Muscle of back (tissue), 13 donors: ENCODE measurements at places on chromosomes 2 and 18.

- no peak for DNase-seq
Observed at GRCh38 chr18:34600158-34600557, 109.9 kb upstream of the DTNA start.

DNA sequence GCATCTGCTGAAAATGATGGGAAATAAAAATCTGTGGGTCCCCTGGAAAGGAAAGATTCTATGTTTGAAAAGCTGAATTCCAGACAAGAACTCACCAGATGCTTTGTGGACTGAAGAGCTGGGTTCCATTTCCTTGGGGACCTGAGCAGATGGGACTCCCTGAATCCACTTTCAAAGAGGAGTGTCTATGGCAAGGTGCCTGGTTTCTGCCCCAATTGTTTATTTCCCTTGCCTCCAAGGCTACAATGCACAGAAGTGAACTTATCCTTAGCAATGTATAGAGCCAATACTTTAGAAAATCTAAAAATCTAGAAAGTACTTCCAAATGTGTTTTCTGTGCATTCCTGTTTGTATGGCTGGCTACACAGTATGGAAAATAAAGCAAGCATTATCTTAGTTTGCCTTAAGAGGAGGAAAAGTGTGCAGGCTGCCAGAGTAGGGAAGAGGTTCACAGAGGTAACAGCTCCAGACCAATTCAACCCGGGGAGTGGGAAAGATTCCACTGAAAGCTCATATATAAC is 420.5 kb downstream of the NRXN1 start:
- peak; percentile 32 for DNase-seq

GRCh38 chr2:28150236-28150915 is 242.3 kb upstream of the FOSL2 start:
- DNase-seq = no peak

DNA sequence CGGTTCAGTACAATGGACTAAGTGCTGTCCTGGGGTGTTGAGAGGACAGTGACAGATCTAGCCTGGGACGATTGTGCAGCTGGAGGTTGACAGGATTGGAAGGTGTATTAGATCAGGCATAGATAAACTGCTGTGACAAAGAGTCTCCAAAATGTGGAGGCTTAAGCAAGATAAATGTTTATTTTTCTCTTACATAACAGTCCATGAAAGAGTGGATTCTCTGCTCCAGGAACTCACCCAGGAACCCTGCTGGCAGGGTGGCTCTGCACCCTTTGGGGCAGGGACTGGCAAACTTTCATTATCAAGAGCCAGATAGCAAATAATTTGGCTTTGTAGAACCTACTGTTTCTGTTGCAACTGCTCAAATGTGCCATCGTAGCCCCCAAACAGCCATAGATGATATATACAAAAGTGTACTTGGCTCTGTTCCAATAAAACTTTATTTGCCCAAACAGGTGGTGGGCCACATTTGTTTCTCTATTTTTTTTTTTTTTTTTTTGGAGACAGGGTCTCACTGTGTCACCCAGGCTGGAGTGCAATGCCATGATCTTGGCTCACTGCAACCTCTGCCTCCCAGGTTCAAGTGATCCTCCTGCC is 9.7 kb downstream of the HRH4 start:
- no peak for DNase-seq

- no peak for DNase-seq
Observed at GRCh38 chr2:9100080-9100876, 96.8 kb upstream of the MBOAT2 start.

DNA sequence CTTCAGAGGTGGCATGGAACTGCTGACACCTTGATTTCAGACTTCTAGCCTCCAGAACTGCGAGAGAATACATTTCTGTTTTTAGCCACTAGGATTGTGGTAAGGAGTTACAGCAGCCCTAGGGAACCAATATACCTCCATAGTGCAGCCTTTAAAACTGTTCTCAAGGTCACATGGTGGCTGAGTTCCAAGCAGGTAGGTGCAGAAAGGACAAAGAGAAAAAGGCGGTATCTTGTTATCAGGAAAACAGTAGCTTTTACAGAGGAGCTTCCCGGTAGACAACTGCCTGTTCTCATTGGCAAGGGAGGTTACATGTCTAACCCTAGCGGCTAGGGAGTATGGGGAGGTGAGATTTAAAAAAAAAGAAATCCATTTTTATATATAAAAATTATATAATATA is 96.2 kb upstream of the BCL2L11 start:
- no peak for DNase-seq

- no peak for DNase-seq
Observed at GRCh38 chr2:56450772-56451171, 267.0 kb downstream of the CCDC85A start.

DNA sequence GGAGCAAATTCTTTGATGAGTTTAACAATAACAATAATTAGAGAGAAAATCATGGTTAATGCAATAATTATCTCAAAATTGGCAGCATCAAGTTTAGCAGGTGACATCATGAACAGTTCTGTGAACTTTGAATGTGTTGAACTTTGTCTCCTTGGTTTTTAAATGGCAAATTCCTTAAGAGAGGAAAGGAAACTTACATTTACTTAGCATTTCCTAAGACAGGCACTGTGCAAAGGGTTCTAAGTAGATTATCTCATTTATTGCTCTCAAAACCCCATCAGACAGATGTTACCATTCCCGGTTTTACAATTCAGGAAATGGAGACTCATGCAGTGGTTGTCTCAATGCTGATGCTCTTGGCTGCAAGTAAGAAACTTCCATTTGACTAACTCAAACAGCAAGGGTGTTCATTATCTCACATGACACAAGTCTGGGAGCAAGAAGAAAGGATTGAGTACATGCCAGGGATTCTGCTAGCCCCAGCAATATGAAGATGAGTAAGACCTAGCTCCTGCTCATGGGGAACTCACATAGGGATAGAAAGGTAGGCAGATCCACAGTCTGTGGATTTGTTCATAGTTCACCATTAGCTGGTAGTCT is 81.3 kb upstream of the ITGA6 start:
- DNase-seq = no peak

- no peak for DNase-seq
Observed at GRCh38 chr2:230939066-230939591, 14.1 kb upstream of the GPR55 start.

- DNase-seq = no peak
Observed at GRCh38 chr18:63409301-63409700, 13.0 kb downstream of the VPS4B start.

GRCh38 chr2:241469746-241470145 is 38.6 kb downstream of the STK25 start:
- no peak for DNase-seq

DNA sequence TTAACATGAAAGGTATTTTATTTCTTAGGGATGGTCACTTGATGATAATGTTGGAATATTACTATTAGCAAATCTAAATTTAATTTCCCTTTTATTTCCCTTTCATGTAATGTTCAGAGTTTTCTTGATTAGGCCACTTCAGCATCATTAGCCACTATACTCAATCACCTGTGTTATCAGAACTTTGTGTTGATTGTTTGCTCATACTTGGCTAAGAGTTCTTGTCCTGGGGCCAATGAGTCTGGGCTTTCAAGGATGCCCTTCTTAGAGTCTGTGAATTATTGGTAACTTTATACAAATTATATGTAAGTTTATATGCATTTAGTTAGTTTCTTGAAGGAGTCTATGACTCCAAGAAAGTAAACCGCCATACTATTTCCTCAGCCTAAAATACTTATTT is 408.0 kb upstream of the DDX18 start:
- no peak for DNase-seq

GRCh38 chr2:130766711-130767407 is 11.5 kb downstream of the AMER3 start:
- no peak for DNase-seq

DNA sequence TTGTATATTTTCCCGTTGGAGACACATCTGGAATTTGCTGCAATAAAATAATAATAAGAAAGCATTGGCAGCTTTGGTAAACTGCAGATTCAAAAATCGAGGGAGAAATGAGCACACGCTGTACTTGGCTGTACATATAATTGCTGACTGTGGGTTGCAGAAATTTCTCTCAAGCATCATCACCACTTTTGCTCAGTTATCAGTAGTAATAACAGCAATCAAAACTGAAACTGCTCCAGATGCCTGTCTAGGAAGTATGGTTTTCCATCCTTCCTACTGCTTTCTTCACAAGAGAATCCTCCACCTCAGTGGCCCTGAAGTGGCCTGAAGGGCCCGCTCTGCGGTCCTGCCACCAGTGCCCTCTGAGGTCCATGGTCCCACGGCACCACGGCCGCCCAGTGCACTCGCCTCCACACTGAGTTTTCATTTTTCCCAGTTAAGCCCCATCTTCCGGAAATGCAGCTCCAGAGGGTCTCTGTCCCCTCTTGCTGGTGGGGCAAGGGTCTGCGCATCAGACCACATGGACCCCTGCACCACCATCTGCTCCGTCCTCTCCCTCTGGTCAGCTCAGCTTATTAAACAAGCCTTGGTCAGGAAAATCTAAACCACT is 3.9 kb downstream of the DUSP28 start:
- DNase-seq = no peak

GRCh38 chr2:232386740-232387450 is 8.3 kb downstream of the ALPP start:
- no peak for DNase-seq

DNA sequence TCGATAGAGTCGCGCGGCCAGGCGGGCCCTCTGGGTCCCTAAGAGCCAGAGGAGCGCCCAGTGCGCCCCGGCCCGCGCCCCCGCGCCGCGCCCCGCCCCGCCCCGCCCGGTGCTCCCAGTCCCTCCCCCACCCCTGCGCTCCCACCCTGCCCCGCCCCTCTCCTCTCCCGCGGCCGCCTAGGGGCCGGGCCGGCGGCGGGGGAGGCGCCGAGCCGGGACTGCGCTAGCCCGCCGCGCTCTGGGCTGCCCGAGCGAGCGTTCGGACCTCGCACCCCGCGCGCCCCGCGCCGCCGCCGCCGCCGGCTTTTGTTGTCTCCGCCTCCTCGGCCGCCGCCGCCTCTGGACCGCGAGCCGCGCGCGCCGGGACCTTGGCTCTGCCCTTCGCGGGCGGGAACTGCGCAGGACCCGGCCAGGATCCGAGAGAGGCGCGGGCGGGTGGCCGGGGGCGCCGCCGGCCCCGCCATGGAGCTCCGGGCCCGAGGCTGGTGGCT is at the start of gene GPC1:
GPC1 (plus strand) TSS at position 207 of the 491 bp plus-strand sequence; CDS start at position 463, 256 bp downstream.
- DNase-seq = peak; percentile 70

- DNase-seq = peak; percentile 61
Observed at GRCh38 chr2:62956651-62957050, 94.0 kb upstream of the OTX1 start.

GRCh38 chr18:33928231-33928630 is 296.5 kb downstream of the NOL4 start:
- DNase-seq = peak; percentile 15

DNA sequence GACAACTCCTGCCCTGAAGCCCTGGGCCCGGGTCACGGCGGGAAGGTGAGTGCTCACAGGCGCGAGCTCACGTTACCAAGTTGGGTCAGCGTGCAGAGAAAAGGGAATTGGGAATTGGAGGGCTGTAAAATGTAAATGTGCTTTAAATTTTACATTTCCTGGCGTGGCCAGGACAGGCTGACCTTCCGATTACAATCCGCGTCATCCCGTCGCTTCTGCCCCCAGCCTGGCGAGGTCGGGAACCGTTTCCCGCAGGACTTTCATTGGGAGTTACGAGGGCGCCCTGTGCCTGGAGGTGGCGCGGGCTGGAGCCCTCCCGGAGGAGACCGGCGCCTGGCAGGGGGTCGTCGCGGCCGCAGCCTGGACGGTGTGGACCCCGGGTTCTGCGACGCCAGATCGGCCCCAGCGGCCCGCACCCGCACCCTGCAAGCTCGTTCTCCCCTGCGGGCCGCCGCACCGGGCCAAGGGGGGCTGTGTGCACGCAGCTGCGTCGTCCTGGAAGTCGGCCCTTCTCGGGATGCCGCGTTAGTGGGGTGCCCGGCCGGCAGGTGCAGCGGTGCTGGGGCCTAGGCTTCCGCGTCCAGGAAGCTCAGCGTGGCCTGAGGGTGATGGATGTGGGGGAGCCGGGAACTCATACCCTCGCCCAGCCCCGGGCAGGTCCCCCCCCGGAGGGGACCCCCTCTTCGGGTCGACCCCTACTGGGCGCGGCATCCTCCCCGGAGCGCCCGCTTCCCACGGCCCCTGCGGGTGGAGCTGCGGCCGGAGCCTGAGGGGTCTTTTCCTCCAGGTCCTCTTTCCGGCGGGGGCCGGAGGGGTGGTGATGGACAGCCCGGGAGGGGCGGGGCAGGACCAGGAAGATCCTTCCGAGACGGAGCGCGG is 63.9 kb downstream of the LRRFIP1 start:
- no peak for DNase-seq

- peak; percentile 42 for DNase-seq
Observed at GRCh38 chr2:122156176-122156890, 400.9 kb downstream of the TSN start.

DNA sequence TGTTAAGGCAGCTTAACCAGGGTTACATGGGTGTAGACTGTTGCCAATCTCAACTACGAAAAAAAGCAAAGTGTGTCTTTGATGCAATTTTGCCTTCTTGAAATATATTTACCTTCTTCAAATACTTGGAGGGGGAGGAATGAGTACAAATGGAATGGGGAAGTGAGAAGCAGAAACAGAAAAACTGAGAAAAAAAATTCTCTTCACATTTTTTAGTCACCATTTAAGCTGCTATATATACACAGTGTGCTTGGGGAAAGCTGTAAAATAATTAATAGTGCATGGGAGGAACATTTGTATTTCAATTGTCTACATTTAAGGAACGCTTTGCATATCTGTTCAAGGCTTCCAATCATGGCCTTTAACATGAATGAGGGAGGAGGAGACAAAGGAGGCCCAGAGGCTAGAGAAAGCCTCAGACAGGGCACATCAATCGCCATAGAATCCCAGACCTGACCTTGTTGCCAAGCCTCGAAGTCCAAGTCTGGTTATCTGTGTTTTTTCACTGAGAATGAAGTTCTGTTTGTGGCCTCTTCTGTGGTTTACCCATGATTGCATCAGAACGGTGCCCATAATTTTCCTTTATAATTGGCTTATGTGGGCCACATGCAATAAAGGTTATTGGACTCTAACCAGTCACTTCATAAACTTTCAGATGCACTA is 158.6 kb downstream of the PIK3C3 start:
- peak; percentile 11 for DNase-seq

DNA sequence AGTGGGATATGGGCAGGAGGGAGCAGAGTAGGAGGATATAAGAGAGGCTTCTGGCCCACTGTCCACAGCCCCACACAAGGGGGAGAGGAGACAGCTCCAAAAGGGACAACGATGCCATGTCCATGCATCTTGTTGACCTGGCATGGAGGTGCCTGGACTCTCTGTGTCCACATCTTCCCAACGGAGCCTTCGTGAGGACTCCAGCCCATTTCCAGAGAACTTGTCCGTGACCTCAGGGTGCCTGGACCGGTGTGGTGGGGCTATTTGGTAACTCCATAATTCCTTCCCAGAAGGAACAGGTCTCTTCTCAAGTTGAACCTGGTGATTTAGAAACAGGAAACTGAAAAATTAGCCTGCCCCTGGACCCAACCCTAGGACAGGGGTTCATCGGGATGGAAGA is 133.9 kb downstream of the CYP26B1 start:
- no peak for DNase-seq
